NCI-H69 (cell line): ENCODE measurements at places on chromosomes 1 and 21.

DNA sequence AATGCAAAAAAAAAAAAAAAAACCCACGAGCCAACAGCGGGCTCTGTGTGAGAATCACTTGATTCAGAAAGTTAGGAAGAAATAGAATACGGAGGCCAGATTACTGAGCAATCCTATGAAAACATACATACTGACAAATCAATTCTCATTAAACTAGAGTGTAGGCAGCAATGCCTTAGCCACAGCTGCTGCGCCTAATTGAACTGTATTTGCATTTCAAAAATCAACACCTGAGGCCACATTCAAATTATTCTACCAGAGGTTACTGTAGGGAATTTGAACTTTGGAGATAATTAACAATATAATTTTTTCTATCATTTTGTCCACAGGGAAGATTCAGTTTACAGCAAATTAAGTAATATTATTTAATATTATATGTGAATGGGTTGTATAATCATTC lies 138.4 kb upstream of the PLD5 start:
- DNase-seq, result peak; percentile 72

- no peak for DNase-seq
These were observed 20.4 kb downstream of the TOMM20 start for GRCh38 chr1:235108185-235108593.

- DNase-seq, result peak; percentile 12
These were observed 71.0 kb upstream of the KLHDC7A start for GRCh38 chr1:18409609-18410237.

DNA sequence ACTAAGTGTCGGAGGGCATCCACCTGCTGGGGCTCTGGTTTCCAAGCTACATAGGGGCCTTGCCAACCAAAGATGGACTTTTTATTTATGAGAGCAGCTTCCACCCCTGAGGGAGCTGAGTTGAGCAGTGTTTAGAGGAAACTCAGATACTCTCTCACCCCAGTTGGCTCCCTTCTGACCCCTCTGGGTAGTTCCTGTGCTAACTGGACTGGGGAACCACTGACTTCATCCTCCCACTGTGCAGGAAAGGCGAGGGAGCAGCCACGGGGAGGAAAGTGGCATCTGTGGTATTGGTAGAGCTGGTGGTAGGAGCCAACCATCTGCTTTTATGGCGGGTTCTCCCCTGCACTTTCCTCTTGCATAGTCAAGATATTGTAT lies 70.4 kb downstream of the MPZL1 start:
- DNase-seq, result no peak

- DNase-seq, result peak; percentile 86
These were observed at the start of gene LYPLA2 for GRCh38 chr1:23790696-23791515. TSS of gene LYPLA2 (plus strand) at chr1:23791145. CDS start at chr1:23792683, 1,538 bp downstream.

- DNase-seq, result no peak
These were observed 312.3 kb downstream of the RRAGC start for GRCh38 chr1:38547321-38547720.

GRCh38 chr1:169339773-169340172 lies 27.8 kb downstream of the NME7 start:
- DNase-seq, result no peak

GRCh38 chr21:34861258-34861657 lies 187.8 kb downstream of the RUNX1 start:
- no peak for DNase-seq

DNA sequence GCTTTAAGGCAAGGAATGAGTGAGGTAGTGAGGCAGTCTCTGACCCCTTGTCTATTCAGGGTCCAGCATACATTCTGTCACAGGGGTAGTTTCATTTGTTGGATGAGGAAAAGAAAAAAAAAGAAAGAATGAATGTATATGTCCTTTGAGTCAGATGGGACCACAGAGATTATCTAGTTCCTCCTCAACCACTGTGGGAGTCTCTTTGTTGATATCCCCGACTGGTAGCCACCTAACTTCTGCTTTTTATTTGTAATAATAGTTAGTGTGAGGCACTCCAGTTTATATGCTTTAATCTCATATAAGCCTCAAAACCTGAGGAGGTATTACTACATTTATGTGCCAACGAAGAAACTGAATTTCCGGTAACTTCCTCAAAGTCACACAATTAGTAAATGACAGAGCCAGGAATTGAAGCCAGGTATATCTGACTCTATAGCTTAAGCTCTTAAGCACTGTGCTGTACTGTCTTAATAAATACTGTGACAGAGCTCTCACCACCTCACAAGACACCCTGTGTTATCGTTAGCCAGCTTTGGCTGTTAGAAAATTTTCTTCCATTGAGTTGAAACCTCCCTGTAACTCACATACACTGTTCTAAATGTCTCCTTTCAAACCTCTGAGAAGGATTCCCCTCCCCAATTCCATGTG lies 82.2 kb downstream of the MDM4 start:
- no peak for DNase-seq

- DNase-seq, result no peak
These were observed 29.3 kb downstream of the SLX9 start for GRCh38 chr21:44969066-44969670.

DNA sequence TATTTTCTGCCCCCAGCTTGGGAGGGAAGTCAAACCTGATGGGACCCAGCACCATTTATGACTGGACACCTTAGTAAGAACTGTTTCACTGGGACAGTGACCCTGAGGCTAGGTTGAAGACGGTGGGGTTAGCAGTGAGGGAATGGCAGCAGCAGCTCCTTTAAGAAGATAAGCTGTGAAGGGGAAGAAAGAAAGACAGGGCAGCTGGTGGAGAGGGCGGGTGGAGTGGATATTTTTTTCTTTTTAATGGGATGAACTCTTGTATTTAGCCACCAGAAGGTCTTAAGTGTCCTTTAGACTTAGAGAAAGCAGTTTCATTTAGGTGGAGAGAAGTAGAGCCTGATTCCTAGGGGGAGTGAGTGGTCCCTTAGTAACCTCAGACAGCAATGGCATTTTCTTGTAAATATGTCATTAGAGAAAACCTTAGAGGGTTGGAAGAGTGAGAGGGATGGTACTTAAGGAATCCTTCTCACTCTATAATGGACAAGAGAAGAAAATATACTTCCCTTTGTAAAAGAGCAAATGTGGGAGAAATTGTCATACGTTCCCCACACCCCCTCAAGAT lies 187.5 kb downstream of the HHAT start:
- no peak for DNase-seq

- DNase-seq, result no peak
These were observed 35.3 kb downstream of the ATF3 start for GRCh38 chr1:212643877-212644276.
